ENCODE measurements at places on chromosomes 5 and 9.

- DNase-seq, result no peak
These were observed 79.6 kb downstream of the PDE4D start for GRCh38 chr5:59813761-59814536.

DNA sequence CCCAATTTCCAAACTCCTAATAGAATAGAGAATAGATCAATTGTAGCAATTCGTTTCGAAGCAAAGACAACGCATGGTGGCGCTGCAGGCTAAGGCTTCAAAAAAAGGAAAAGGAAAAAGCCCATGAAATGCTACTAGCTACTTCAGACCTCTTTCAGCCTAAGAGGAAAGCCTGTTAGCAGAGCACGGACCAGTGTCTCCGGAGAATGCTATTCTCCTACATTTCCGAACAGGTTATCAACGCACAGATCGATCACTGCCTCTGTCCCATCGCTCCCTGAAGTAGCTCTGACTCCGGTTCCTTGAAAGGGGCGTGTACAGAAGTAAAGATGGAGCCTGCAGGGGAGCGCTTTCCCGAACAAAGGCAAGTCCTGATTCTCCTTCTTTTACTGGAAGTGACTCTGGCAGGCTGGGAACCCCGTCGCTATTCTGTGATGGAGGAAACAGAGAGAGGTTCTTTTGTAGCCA lies at the start of gene PCDHB15:
TSS of gene PCDHB15 (plus strand) at position 146 of the 468 bp plus-strand sequence. CDS start at position 330, 184 bp downstream.
- DNase-seq, result no peak

DNA sequence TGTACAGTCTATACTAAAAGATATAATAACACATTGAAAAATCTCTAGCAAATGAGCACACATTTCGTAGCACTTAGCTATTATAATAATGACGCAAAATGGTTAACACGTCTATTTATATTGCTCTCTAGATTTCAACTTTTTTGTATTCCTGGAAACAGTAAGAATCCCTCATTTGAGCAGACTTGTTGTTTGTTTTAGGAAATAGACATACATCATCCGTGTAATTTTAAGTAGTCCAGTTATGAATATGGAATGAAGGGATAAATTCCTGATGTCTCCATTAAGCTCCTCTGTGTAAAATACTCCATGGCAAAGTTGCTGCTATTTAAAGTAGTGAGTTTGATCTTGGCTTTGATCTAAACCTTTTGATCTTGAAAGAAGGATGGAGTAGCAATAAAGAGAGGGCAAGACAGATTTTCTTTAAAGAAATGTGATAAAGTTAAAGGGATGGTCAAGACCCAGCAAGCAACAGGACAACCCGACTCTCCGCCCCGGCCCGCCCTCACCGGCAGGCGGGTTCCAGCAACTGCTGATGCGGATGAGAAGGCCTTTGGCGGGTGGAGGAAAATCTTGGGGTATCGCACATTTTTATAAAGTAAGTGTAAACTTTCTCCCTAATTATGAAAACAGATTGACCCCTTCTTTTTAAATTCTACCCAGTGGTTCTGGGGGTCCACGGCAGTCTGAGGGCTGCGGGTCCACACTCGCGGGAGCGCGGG lies 277.4 kb downstream of the AOPEP start:
- DNase-seq, result peak; percentile 42

GRCh38 chr5:172144931-172145869 lies 42.8 kb downstream of the STK10 start:
- no peak for DNase-seq

GRCh38 chr5:1737790-1738405 lies 61.7 kb downstream of the MRPL36 start:
- DNase-seq, result peak; percentile 49

DNA sequence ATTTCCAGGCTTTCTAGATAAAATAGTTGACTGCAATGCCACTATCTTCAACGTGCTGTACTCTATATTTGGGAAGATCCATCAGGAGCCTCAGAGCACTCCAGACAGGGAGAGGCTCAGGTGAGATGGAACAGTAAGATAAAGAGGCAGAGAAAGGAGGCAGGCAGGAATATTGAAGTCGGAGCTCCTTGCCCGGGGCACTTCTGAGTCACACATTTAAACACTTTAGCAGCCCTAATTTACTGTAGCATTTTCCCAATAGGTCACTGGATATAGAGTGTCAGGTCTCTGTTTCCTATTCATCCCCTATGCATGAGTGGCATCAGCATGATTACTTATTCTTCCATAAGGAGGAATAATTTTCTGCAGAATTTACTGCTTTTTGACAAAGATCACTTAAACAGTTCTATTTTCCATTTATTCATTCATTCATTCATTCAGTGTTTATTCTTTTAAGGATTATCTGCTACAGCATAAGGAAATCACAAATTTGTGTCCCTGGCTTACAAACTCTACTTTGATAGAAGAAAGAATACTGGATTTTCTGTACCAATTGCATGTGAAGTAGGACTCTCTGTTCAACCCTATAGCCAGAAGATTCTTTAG lies 170.7 kb downstream of the MAPKAP1 start:
- no peak for DNase-seq

DNA sequence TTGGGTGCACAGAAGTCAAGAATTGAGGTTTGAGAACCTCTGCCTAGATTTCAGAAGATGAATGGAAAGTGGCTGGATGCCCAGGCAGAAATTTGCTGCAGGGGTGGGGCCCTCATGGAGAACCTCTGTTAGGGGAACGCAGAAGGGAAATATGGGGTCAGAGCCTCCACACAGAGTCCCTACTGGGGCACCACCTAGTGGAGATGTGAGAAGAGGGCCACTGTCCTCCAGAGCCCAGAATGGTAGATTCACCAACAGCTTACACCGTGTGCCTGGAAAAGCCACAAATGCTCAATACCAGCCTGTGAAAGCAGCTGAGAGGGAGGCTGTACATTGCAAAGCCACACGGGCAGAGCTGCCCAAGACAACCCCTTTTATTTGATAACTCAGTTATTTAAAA lies 383.5 kb downstream of the TLE4 start:
- DNase-seq, result no peak

DNA sequence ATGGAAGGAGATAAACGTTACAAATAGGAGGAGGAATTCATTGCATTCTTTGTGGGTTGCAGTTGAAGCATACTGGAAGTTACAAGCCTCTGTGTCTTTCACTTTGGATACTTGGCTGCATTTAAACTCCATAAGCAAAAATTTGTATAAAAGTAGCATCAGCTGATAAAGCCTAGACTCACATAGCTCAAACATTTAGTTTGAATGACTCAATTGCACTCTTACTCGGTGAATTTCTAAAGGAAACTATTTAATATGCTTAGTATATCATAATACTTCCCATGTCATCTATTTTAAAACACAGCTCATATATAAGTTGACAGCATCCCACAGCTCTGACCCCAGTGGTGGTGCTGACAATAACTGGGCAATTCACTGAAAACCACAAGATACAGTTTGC lies 596.6 kb upstream of the ZNF608 start:
- no peak for DNase-seq

DNA sequence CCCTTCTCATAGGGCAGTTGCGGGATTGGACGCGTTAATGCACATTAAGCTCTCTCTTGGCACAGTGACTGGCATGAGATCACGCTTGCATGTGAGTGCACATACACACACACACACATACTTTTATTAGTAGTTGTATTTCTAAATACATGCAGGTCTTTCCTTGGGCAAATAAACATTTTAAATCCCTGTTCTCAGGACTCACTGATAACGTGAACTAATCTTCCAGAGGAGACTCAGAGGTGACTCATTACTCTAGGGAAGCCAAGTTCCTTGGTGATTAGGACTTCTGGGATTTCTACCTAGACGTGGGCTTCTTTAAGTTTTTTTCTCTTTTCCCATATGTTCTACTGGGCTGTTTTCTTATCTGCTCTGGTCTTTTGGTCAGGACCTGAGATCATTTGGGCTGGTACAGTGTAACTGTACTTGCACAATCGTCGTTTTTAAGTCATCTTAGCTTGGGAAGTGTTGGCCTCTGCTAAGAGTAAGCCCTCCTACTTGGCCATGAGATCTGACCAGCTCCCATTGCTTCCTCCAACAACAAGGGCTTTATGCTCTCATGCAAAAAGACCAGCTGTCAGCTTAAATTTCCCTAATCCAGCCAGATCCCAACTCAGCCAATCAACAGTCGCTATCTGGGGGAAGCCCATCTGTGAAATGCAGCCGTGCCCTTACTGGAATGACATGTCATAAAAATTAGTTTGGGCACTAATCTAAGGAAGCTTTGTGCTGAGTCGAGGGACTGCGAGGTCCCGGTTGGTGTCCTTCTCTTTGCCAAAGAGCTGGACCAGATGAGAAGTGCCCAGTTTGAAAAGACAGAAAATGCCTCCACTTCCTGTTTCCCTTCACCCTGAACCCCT lies 176.4 kb upstream of the ANKRD55 start:
- no peak for DNase-seq

DNA sequence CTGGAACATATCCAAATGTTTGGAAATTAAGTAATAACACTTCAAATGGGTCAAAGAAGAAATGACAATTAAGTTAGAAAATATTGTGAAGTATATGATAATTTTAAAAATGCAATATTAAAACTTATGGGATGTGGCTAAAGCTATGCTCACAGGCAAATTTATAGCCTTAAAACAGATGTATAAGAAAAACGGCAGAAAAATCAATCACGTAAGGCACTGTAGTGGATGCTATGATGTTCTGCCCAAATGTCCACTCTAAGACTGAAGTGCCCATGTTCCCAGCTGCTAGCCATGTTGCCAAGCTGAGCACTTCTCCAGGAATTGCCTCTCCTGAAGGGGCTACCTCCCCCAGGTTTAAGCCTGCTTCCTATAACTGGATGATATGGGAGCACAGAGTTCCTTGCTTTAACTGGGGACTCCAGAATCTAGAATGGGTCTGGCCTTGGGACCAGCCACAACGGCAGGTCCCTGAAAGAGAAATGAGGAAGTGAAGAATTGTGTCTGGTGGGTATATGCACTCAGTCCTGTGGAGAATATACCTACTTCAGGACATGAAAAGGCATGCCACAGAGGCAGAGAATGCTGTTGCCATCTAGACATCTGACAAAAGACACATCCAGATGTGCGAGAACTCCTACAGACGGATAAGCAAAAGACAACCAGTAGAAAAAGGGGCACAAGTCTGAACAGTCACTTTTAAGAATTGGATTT lies 78.2 kb upstream of the RXRA start:
- DNase-seq, result no peak

- DNase-seq, result no peak
These were observed 42.2 kb downstream of the MED27 start for GRCh38 chr9:132037458-132037857.

- no peak for DNase-seq
These were observed 27.3 kb upstream of the CFAP157 start for GRCh38 chr9:127679506-127679905.

- no peak for DNase-seq
These were observed 29.0 kb downstream of the TXNDC8 start for GRCh38 chr9:110308633-110309038.

DNA sequence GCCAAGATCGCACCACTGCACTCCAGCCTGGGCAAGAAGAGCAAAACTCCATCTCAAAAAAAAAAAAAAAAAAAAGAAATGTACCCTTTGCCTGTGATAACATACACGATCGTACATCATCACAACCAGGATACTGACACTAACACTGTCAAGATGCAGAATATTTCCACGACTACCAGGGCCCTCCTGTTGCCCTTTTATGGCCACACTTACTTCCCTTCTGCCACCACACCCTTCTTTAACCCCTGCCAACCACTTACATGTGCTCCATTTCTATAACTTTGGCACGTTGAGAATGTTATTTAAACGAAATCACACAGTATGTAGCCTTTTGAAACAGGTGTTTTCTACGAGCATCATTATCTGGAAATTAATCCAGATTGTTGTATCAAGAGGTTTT lies 69.0 kb upstream of the OTULINL start:
- no peak for DNase-seq

DNA sequence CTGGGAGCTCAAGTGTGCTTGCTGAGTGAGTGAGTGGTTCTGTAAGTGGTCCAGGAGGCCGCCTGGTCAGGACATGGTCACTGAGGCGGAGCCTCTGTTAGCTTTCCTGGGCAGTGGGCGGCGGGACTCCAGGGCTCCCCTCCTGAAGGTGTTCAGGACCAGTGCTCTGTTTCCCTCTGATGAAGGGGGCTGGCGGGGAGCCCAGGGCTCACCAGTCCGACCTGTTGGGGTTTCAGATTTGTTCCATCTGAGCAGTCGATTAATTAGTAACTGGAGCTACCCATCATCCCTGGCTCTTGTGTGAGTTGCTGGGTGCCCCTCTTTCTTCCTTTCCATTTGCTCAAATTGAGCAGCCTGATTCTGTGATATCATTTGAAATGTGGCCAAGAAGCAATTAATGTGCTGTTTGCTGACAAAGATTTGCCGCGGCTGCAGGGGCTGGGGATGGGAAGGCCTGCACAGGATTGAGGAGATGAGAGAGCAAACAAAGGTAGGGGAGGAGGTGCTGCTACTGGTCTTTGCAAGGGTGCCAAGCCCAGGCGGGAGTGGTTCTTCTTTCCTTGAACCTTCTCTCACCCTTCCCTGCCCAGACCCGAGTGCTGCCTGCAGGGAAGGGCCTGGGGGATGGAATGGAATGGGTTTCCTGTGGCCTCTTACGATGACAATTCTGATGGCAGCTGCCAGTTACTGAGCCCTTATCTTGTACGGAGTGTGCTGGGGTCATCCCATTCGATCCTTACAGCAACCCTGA lies 92.8 kb upstream of the PITX1 start:
- DNase-seq, result no peak

DNA sequence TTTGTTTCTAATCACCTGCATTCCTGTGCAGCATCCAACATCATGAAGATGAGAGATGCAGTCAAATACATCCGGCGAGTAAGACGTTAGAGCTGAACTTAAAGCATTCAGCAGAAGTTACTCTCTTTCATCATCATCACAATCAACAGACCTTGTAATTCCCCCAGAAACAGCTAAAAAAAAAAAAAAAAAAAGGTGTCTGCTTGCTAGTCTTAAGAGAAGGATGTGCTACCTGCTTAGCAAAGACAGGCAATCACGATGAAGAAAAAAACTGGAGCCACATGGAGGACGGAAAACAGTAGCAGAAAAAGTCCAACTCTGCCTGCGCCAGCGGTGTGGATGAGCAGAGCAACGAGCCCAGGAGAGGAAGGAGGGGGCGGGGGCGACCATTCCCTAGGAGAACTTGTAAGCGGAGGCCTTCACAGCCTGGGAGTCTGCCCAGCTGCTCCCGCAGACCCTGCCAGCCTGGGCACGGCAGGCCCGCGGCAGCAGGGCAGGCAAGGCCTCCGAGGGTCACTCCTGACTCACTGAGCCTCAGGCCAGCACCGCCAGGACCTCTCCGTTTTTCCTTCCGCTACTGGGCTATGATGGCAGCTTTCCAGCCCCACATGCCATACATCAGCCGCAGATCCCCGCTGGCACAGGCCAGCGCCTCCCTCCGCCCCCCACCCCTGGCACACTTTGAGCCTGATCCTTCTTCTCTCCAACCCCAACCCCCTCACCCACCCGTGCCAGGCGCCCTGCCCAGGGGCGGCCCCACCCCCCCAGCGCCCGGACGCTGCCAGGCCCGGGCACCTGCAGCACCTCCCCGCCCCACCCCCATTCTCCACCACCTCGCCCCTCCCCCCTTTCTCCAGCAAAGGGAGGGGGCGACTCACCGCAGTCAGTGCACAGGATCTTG lies 1.4 kb downstream of the NRG2 start:
- peak; percentile 32 for DNase-seq
